ENCODE measurements at places on chromosomes 4 and X. TPM values are rescaled to one million over a fixed set of nuclear protein-coding genes. Genes with fewer than 3 reads are reported as not detected.

GRCh38 chr4:85496933-85497332 is 22.0 kb downstream of the ARHGAP24 start:
- peak; percentile 64 for DNase-seq

GRCh38 chr4:54971474-54971950 is 153.9 kb downstream of the KDR start:
- DNase-seq: peak; percentile 32

GRCh38 chrX:139932073-139932900 is 566 bp downstream of the ATP11C start:
- DNase-seq: peak; percentile 35

DNA sequence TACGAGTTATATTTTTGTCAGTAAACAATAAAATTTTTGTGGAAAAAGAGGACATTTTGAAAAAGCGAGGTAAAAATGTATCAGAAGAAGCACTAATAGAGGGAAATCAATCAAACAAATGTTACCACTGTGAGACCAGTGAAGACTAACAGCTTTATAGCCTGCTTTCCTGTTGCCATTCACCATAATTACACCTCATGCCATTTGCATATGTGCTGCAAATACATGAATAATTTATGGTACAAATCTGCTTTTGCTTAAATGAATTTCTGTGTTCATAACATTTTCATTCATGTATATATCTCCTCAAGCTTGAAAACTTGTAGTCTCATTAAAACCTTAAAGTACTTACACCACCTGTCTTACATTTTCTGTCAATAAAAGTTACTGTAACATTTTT is 830.8 kb downstream of the ADGRL3 start:
- DNase-seq: no peak

IL15 gene
- 1.3 TPM for total RNA-seq

DNA sequence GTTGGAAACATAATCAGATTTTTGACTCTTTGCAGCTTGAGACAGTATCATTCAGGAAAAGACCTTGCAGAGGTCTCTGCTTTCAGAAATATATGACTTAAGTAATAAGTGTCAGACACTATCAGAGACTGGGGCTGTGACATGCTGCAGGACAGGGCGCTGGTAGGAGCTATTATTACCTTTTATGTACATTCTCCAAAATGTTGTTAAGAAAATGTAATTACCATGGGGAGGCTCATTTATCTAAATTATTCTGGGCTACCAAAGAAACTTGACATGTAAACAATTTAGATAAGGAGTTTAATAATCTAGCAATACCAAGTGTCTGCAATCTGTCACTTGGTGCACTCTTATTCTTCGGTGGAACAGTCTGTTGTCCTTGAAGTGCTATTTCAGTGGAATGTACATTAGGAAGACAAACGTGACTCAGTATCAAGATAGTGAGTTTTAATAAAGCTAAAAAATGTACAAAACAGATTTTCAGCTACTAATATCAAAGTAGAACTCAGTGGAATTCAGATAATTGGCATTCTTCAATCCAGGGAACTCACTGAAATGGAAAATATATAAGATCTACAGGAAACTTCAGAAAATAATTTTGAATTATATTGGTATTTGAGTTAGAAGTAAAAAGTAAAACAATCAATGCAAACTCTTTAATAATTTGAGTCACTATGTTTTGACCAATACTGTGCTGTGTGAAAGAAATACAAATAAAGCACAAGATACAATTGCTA is 214.5 kb downstream of the KCNIP4 start:
- no peak for DNase-seq

GRCh38 chr4:147749811-147750321 is 18.0 kb downstream of the ARHGAP10 start:
- DNase-seq: no peak

DNA sequence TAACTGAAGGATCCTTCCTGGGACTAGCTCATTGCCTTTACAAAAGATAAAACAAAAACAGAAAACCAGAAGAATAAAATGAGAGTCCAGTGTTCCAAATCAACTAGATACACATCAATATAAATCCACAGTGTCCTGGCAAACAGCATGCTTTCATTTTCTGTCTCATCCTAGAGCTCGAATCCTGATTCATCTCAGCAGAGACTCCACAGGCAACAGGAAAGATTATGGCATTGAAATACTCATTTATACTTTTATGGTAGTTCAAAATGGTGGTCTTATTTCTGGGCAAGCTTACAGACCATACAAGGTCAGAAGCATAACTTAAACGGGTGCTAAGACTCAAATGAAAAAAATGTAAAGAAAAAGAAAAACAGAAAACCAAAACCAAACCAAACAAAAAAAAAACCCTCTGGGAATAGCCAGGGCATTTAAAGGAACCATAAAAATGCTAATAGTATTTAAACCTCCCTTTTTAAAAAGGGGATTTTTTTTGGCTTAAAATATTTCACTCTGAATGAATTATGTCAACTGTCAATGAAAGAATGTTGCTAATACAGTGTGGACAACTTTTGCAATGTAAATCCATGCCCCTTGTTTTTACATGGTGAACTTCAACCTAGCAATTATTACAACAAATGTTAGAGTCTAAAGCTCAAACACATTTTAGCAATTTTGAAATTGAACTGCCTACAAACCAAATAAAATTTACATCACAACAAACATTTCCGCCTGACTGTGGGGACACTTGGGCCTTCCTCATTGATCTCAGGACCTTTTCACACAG is 57.9 kb downstream of the GPR101 start:
- DNase-seq: no peak

EVC gene
- total RNA-seq: 38.5 TPM

DNA sequence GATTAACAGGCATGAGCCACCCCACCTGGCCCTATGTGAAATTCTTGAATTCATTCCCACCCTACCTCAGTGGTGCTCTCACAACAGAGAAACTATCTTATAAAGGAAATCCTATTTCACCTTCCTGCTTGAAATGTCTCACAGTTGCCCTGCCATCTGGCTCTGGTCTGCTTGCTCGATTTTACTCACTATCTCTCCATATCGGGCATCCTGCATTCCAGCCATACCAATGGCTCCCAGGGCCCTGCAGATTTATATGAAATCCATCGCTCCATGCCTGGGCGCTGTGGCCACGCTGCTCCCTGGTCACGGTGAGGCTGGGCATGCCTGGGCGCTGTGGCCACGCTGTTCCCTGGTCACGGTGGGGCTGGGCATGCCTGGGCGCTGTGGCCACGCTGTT is 15.8 kb downstream of the SORBS2 start:
- no peak for DNase-seq

GRCh38 chrX:53544936-53545335 is 110.8 kb upstream of the HSD17B10 start:
- no peak for DNase-seq

MAGEB5 gene
- total RNA-seq: not detected

DNA sequence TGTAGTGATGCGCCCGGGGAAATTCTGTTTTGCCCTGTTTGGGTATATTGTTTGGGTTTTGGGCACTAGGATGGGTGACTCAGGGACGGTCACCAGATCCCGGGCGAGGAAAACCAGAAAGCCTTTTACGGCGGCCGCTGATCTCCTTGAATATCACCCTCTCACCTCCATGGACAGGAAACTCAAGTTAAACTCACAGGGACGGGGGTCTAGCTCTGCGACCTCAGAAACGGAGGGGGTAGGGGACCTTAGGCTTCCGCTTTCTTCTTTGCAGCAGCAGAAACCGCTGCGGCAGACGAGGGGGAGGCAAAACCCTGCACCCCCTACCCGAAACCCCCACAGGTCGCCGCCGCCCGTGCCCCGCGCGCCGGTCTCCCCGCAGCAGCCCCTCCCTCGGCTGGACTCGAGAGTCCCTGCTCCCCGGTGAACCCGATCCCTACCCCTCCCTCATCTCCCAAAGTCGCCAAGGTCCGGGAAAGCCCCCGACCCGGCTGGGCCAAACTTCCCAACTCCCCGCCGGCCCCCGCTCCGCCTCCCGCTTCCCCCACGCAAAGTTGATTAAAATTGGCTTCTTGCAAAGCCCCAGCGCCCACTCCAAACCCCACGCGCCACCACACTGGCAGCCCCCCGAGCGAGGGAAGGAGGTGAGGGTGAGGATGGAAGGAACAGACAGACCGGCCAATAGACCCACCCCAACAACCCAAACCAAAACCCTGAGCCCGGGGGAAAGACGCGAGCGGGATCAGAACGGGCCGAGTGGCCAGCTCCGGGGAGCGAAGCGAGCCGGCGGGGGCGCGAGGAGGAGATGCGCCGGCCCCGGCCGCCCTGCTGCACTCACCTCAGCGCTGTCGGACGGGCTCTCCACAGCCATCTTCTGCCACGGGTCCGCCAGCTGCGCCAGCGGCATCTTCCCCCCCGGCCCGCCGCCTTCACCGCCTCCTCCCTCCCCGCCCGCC is 705 bp downstream of the RPS6KA3 start:
- peak; percentile 16 for DNase-seq

DNA sequence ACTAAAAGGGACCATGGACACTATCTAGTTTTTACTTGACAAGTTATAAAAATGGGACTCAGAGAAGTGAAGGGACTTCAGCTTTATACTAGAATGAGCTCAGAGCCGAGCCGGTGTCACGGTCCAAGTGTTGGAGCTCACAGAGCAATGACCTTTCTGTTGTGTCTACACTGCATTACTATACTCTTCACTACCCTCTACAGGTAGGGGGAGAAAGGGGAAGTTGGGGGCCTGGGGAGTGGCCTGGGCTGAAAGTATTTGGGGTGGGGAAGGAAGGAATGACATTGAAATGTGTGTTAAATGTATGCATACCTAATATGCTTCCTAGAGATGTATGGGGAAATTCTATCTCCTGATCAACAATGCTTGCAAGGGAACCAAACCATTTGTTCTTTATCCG is 48.8 kb upstream of the HHIP start:
- no peak for DNase-seq

DNA sequence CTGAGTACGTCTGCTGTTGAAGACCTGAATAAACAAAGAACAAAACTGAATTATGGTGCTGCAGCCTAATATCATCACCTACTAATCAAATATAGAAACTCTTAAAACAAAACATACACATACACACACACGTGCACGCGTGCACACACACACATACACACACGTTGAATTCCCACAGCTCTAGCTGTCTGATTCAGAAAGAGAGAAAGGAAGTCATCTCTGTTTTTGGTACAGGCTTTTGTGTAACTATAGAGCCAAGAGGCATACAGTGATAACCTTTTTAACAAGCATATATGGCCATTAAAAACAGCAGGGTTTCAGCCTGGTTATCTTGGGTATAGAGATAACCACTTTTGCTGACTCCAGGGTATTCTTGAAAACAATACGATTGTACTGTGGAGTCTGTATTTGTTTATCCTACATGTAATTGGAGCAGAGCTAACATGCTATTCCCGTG is 823.2 kb downstream of the CCSER1 start:
- DNase-seq: no peak

DNA sequence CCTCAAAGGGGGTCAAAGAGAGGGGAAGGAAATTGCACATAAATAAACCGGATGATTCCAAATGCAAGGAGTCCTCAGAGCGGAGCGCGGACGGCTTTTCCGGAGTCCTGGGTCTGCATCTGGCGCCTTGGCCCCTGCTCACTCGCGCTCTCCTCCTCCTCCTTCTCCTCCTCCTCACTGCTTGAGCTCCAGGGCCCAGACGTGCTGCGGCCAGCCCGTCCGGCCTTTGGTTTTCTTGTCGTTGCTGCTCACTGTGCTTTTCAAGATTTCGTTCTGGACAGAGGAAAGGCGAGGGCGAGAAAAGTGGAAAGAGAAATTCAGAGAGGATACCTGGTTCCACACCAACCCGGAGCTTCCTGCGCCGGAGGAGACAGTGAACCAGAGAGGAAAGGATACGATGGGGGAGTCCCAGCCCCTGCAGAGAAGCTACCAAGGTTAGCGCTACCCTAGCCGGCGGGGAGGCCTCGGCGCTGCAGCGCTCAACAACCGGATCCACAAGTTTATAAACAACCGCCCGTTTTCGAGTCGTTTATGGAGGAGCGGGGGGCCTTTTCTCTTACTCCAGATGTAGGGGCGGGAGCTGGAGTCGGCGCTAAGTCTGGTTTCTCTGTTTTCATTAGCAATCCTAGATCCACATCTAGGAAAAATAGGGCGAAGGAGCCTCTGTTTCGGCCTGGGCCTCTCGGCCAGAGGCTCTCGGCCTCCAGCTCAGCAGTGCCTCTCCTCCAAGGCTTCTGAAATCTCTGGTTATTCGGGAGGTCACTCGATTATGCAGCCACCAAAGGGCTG is 2.7 kb downstream of the HAND2 start:
- DNase-seq: no peak

FANCB gene
- 2.0 TPM for total RNA-seq

DNA sequence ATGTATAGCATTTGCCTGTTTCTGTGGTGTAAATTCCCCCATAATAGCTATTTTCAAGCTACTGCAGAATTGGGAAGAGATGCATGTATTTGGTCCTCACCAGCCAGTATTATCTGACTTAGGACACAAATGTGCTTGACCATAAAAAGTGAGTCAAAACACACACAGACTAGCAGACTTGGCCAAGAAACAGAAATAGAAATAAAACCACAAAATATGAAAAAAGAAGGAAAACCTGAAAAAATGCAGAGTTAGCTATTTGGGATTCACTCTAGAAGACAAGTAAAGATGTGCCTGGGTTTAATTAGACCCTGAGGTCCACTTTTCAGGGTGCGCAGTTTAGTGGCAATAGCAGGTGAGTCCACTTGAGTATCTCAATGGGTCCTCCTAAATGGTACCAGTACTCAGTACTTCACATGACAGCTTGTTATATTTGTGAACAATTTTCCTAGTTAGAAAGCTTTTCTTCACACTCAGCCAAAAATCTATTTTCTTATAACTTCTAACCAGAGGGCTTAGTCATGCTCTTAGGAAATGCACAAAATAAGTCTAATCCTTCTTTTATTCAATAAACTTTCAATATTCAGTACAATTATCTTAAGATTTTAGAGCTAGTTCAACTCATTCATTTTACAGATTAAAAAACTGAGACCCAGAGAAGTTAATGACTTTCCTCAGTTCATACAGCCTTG is 108.7 kb upstream of the JADE1 start:
- no peak for DNase-seq

DNA sequence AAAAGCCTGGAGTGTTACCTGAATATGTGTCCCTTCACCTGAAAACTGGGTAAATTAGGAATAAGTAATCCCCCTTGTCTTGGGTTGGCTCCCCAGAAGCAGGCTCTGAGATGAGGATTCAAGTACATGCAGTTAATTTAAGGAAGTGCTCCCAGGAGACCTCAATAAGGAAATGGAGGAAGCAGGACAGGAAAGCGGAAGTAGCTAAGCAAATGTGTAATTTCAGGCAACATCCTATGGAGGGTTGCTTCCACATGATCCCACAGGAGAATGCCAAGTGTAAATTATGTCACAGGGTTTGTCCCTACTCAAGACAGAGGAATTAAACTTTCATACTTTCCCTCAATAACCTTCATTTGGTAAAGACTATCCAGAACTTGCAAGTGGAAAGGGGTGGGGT is 48.1 kb upstream of the ARHGEF6 start:
- DNase-seq: no peak

DNA sequence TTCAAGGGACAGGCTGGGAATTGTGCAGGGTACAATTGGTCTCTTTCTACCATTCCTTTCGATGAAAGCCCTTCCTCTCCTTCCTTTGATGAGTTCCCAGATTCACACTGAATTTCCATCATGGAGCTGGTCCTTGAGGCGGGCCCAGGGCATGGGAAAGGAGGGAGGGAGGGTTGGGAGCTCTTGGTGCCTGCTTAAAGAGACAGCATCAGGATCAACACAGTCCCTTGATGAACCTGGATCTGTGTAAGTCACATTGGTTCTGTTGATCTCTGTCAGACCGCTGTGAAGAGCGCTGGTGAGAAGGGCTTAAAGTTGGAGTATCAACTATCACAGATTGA is 4.4 kb downstream of the PLP1 start:
- DNase-seq: no peak

All from mammary epithelial cell (primary cell).